ENCODE measurements at places on chromosomes 3 and 15. TPM values are rescaled to one million over a fixed set of nuclear protein-coding genes. Genes with fewer than 3 reads are reported as not detected.

The SEMA3G gene
- total RNA-seq: not detected

The HGD gene
- 0.12 TPM for total RNA-seq

The ROPN1B gene
- not detected for total RNA-seq

The LMOD3 gene
- not detected for total RNA-seq

The ALDH1A3 gene
- 168 TPM for total RNA-seq

The TFG gene
- 69.8 TPM for total RNA-seq

The CLDN16 gene
- not detected for total RNA-seq

The NMNAT3 gene
- total RNA-seq: 0.23 TPM

The KBTBD13 gene
- total RNA-seq: not detected

The TMEM158 gene
- 8.7 TPM for total RNA-seq

The GHSR gene
- not detected for total RNA-seq

The MON1A gene
- 8.8 TPM for total RNA-seq

The RETNLB gene
- total RNA-seq: not detected

The MESP1 gene
- total RNA-seq: 0.15 TPM

The OIP5 gene
- not detected for total RNA-seq

The SLC51B gene
- not detected for total RNA-seq

The ANO10 gene
- total RNA-seq: 26.6 TPM

The SERP1 gene
- total RNA-seq: 263 TPM

The CLRN1 gene
- total RNA-seq: not detected

The CACNA2D2 gene
- not detected for total RNA-seq

The CPA3 gene
- total RNA-seq: not detected

The POPDC2 gene
- total RNA-seq: 0.15 TPM

Data from smooth muscle cell of the coronary artery (primary cell).